Transverse colon (tissue), 4 donors: ENCODE measurements at places on chromosomes 12 and 14. TPM values are rescaled to one million over a fixed set of nuclear protein-coding genes. Genes with fewer than 3 reads are reported as not detected.

Gene MMP19
- 5.2 TPM for total RNA-seq

Gene GALNT16
- total RNA-seq: 2.5 TPM

GRCh38 chr12:1839956-1840951, 19.9 kb downstream of the LRTM2 start:
- no peak overlapping the region for H3K4me3 ChIP-seq
- H3K27ac ChIP-seq: no peak overlapping the region
- no peak for DNase-seq
- peaks cover 13% of the 10 kb centered on the region for H3K27me3 ChIP-seq
- H3K36me3 ChIP-seq: no peaks in the 10 kb centered on the region
- no peaks in the 10 kb centered on the region for H3K4me1 ChIP-seq

Gene TECPR2
- total RNA-seq: 22.7 TPM

DNA sequence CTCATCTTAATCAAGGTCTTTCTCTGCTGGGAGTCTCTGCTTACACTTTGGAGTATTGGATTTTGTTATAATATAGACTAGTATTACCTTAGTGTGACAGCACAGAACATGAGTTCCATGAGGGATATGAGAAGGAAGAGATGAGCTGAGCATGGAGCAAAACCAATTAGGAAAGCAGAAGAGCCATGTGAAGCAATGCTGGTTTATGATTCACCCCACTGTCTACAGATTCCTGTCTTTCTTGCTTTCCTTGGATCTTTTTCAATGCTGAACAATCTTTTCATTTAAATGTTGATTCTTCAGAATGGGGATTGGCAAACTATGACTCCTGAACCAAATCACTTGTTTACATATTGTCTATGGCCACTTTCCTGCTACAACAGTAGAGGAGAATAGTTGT, 70.4 kb upstream of the KITLG start:
- no peaks in the 10 kb centered on the region for H3K4me1 ChIP-seq
- no peak for DNase-seq
- no peak overlapping the region for H3K27ac ChIP-seq

DNA sequence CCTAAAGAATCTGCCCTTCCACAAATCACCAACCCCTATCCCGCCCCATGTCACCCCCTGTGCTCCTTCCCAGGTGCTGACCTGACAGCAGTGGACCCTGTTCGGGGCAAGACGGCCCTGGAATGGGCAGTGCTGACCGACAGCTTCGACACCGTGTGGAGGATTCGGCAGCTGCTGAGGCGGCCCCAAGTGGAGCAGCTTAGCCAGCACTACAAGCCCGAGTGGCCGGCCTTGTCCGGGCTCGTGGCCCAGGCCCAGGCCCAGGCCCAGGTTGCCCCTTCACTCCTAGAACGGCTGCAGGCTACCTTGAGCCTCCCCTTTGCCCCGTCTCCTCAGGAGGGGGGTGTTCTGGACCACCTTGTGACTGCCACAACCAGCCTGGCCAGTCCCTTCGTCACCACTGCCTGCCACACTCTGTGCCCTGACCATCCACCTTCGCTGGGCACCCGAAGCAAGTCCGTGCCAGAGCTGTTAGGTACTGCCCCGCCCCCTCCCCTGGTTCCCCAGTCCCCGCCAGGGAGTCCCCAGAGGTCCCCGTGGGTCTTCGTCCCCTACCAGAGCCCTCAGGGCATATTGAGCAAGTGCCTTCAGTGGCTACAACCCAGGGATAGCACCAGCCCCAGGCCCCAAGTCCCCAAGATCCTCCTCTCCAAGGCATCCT, 2.7 kb downstream of the ANKRD33 start:
- H3K4me1 ChIP-seq: peaks cover 5% of the 10 kb centered on the region
- H3K27ac ChIP-seq: no peak overlapping the region
- H3K4me3 ChIP-seq: no peak overlapping the region
- H3K27me3 ChIP-seq: peaks cover 3% of the 10 kb centered on the region

DNA sequence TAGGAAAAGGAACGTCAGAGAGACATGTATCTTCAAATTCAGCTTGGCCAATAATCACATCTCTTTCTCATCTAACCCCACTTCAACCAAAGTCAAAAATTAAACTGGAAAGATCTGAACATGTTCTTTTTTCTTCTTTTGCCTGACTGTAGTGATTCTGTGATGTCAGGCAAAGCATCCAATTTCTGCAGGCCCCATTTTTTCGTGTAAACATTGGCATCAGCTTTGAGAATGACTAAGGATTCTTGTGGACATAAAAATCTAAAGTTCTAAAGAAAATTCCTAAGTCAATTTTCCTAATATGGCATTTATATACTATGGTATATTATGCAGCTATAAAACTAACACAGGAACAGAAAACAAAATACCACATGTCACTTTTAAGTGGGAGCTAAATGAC, 89.1 kb downstream of the STXBP6 start:
- DNase-seq: no peak
- peaks cover 32% of the 10 kb centered on the region for H3K4me1 ChIP-seq
- no peaks in the 10 kb centered on the region for H3K27me3 ChIP-seq
- H3K36me3 ChIP-seq: no peaks in the 10 kb centered on the region
- H3K4me3 ChIP-seq: no peak overlapping the region

Gene OVCH1
- total RNA-seq: not detected

Gene AMIGO2
- total RNA-seq: 6.7 TPM

Gene AREL1
- 39.5 TPM for total RNA-seq

Gene YEATS4
- total RNA-seq: 4.4 TPM

Gene CAPZA3
- not detected for total RNA-seq

DNA sequence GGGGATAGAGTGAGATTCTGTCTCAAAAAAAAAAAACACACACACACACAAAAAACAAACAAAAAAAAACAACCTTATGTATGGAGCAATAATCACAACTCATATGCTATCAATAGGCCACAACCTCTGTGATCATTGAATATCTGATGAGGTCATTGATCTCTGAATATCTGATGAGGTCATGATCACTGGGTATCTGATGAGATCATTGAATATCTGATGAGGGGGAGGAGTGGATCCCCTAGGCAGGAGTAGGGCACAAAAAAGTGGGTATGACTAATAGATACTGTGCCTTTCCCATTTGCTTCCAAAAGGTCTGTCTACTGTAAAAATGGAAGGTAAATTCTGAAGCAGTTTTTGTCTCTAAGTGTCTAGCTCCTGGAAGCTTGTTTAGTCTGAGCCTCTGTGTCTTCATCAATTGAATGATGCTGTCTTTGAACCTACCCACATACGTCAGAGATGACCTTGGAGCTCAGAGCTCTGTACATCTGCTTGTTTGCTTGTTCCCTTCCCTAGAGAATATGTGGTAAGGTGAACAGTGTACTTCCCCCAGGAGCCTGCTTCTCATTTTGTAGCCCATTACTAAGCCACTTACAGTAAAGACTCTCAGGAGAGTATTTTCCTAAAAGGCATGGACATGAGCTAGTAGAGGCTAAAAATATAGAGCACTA, 13.6 kb downstream of the PAH start:
- no peak overlapping the region for H3K4me3 ChIP-seq
- H3K36me3 ChIP-seq: no peaks in the 10 kb centered on the region

Gene ZFHX2
- 0.95 TPM for total RNA-seq
